ENCODE measurements at places on chromosomes 3 and 15.

DNA sequence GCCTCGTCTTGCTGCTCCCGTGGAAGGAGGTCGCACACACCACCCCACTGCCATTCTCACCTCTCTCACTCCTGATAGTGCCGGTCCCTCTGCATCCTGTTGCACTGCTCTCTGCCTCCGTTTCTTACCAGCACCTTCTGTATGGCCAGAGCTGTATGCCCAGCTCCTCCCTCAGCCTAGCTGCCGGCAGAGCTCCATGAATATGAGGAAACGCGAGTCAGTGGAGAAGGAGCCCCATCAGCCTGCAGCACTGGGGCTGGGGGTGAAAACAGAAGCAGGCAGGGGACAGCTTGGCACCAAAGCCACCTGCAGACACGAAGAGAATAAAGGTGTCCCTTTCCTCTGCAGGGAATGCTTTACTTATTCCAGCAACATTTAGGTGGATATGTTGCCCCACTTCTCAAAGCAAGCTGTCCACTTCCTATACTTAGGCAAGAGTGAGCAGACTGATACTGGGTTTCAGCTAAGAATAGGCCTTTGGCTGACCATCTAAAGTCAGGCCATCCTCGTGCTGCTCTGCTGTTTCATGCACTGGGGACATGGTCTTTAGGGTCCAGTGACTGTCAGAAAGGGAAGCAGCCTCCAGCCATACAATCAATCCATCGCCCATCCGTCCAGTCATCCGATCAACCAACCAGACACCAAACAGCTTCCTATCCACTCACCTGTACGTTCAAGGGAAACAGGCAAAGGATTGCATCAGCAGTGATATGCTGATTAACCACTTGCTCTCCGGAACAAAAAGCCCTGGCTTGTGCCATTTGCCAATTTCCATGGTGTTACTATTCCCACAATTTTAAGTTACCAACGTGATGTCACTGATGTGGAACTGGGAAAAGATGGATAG is 222.7 kb downstream of the XXYLT1 start:
- DNase-seq = no peak

DNA sequence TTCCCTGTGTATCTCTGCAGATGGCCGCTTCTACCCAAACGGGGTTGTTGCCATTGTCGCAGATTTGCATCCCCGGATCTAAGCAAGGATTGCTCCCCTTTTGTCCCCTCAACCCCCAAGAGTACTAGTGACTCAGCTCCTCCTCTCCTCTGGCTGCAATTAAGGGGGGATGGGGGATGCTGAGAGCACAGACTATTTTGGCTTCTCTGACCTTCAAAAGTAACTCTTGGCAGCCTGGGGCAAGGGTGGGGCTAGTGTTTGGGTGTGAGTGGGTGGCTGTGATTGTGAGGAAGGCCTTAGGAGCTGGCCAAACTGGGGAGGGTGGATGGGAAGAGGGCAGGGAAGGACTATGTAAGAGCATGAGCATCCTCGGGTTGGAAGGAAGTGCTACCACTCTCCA is 1.2 kb upstream of the MAP1A start:
- DNase-seq = no peak

DNA sequence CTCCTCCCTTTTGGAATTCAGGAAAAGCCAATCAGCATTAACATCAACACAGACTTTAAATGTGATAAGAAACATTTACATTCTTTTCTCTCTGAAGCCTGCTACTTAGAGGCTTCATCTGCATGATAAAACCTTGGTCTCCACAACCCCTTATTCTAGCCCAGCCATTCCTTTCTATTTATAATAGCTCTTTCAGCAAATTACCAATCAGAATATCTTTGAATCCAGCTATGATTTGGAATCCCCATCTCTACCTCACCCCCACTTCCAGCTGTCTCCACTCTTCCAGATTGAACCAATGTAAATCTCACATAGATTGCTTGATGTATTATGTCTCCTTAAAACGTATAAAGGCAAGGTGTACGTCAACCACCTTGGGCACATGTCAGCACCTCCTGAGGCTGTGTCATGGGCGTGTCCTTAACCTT is 139.7 kb downstream of the TUSC7 start:
- DNase-seq = no peak

GRCh38 chr3:135325096-135325495 is 530.0 kb downstream of the EPHB1 start:
- DNase-seq = no peak

- DNase-seq = no peak
Observed at GRCh38 chr3:151345859-151346258, 16.5 kb upstream of the P2RY13 start.

DNA sequence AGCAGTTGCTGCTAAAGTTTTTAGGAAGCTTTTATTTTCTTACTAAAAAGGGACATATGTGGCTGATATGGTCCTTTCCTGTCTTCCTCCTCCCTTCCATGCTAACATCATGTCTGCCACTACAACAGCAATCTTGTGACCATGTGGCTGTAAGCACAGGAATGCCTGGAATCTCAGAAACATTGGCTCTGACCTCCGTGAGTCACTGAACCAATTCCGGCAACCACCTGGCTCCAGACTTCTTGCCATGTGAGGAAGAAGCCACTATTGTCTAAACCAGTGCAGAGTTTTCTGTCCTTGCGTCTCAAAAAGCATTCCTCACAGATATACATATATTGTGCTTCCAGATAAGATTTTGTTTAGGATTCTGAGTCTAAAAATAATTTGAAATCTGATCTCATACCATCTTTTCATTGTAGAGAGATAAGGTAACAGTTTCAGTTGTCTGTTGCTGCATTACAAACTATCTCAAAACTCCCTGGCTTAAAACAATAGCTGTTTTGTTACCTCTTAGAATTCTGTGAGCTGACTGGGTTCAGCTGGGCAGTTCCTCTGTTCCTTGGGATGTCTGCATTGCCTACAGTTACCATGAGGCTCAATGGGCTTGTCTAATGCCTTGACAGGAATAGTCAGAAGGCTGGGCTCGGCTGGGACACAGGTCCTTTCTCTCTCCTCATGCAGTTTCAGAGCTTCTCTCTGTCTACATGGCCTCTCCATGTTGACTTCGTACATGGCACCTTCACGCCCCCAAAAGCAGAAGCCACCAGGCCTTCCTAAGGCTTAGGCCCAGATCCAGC is 77.3 kb upstream of the MAGI1 start:
- DNase-seq = no peak

GRCh38 chr15:83200162-83200561 is 7.5 kb downstream of the HDGFL3 start:
- DNase-seq = no peak

DNA sequence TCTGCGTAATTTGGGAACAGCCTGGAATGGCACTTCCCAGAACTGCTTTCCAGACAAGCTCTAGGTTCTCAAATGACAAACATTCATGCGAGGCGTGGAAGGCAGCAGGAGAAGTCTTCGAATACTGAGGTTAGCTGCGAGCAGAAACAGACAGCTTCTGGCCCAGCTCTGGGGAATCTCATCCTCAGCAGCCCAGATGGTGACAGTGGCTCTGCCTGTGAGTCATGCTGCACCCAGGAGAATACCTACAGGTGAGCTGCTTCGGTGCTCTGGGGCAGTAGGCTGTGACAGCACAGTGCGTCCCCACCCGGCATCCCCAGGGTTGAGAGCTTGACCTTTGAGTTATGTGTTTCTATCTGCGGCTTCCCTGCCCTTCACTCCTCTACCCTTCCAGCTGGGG is 258.6 kb downstream of the KLF13 start:
- no peak for DNase-seq

- no peak for DNase-seq
Observed at GRCh38 chr3:106030627-106030963, 161.8 kb upstream of the CBLB start.

GRCh38 chr3:54122324-54123002 is at the start of gene CACNA2D3:
Gene CACNA2D3 (plus strand): TSS chr3:54122552.
- no peak for DNase-seq

DNA sequence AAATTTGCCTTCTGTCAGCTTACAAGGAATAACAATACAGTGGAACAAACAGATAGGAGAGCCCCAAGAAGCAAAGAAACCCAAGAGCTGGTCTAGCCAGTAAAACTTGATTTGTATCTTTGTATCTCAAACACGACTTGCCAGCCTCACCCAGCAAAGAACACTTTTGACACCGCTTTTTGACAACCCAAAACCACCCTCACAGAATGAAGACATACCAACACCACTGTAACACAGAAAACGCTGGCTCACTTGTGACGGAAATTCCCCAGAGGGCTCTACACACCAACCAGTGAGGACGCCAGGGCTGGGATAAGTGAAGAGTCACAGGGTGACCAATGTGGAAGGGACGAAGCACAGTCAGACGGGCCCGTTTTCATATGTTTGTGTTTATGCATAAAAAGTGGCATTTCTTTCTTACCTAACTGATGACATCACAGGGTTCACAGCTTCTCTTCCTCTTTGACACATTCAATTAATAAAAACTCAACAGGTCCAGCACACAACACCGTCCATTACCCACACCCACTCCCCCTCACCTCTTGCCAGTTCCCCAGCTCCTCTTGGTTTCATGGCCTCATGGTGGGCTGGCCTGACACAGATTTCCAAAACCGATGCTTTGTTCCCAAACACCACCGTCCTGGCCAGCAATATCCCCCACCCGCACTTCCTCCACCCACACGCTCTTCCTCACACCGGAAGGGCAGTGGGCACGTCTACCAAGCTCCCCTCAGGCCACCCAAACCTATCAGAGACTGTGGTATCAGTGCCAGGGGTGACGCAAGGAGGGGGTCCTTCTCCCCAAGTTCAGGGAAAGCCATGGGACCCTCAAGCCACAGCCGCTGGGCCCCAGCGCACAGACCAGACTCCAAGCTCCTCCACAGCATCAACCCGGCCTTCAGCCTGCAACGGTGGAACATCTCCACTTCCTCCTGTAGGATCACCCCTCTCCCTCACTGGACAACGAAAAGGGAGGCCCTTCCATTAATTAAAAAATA is 94.2 kb downstream of the ADAMTS17 start:
- DNase-seq = no peak

GRCh38 chr3:71850654-71851053 is 65.7 kb upstream of the PROK2 start:
- no peak for DNase-seq

DNA sequence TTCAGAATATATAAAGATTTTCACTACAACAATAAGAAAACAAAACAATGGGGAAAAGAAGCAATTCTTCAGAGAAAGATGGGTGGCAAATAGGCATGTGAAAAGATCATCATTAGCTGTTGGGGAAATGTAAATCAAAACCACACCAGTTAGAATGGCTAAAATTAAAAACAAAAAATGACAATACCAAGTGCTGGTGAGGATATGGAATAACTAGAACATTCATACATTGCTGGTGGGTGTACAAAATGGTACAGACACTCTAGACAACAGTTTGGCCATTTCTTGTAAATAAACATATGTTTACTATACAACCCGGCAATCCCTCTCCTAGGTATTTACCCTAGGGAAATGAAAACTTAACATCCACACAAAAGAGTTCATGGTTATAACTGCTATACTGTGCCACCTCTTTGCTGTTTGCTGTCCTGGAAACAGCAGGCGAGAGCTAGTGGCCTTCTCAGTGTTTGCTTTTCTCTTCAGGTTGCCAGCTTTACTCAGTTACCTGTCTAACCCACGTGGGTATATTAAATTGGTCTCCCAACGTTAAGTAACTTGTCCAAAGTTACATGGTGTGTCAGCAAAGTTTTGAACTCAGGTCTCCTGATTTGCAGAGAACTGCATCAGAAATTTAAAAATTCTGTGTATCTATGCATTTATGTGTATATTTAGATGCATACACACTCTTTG is 4.6 kb upstream of the NIT2 start:
- no peak for DNase-seq

GRCh38 chr15:63076714-63077046 is 34.1 kb downstream of the TPM1 start:
- DNase-seq = no peak

DNA sequence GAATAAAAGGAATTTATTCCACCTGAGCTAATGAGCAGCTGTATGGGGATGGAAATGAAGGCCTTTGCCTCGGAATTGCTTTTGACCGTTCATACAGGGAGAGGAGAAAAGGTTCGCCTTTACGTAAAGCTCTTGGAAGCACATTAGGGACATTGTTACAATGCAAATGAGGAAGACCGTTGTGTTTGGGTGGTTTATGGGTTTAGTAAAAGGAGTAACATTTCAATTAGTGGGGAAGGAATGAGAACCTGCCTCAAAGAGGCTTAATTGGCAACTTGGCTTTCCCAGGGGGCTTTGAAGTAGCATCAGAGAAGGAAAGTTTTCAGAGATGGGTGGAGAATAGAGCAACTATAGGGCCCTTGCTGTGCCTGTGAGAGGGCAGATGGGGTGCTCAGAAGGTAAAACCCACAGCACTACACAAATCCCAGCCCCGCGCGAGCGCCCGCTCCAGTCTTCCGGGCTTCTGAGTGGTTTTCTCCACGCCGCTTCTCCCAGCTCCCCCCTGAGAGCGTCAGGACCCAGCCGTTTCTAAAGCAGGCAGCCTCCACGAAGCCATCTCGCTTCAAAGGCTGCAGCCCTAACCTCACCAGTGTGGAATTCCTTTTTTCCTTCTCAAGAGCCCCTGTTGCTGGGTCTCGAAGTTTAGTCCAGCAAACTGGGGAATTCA is 192.0 kb upstream of the HES1 start:
- no peak for DNase-seq

- DNase-seq = no peak
Observed at GRCh38 chr3:169627073-169627472, 36.4 kb downstream of the MECOM start.

- DNase-seq = no peak
Observed at GRCh38 chr15:33043636-33044035, 150.9 kb downstream of the FMN1 start.

- no peak for DNase-seq
Observed at GRCh38 chr3:12371525-12372140, 82.8 kb downstream of the PPARG start.

GRCh38 chr15:92638291-92638708 is 17.3 kb downstream of the FAM174B start:
- DNase-seq = no peak

DNA sequence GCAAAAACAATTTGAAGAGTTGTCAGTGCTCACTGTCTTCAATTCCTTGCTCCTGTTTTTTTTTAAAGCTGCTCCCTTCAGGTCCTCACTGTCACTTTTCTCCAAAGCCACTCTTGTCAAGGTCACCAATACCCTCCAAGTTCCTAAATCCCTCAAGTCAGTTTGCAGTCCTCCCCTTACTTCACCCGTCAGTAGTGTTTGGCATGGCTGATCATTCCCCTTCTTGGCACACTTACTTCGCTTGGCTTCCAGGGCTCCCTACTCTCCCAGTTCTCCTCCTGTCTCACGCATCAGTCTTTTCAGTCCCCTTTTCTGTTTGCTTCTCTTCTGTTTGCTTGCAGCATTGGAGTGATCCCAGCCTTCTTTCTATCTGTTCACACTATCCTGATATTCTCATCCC is 25.5 kb downstream of the PLCL2 start:
- no peak for DNase-seq

Measured in stimulated activated CD8-positive, alpha-beta memory T cell treated with anti-CD3 and anti-CD28 coated beads, Interleukin-7, amount 100 ng/mL, for 1 hour (primary cell).